Naive thymus-derived CD4-positive, alpha-beta T cell (primary cell): ENCODE measurements at places on chromosomes 1 and 21. TPM values are rescaled to one million over a fixed set of nuclear protein-coding genes. Genes with fewer than 3 reads are reported as not detected.

- H3K27ac ChIP-seq = no peak overlapping the region
- H3K4me3 ChIP-seq = no peak overlapping the region
- H3K27me3 ChIP-seq = no peaks in the 10 kb centered on the region
- no peaks in the 10 kb centered on the region for H3K4me1 ChIP-seq
- DNase-seq = no peak
Measured at GRCh38 chr1:226492426-226493137, 56.0 kb upstream of the STUM start.

- no peak overlapping the region for H3K27ac ChIP-seq
- no peaks in the 10 kb centered on the region for H3K4me1 ChIP-seq
- H3K36me3 ChIP-seq = no peaks in the 10 kb centered on the region
Measured at GRCh38 chr1:65894738-65895605, 102.3 kb downstream of the PDE4B start.

The TTC22 gene
- total RNA-seq = 16.4 TPM

DNA sequence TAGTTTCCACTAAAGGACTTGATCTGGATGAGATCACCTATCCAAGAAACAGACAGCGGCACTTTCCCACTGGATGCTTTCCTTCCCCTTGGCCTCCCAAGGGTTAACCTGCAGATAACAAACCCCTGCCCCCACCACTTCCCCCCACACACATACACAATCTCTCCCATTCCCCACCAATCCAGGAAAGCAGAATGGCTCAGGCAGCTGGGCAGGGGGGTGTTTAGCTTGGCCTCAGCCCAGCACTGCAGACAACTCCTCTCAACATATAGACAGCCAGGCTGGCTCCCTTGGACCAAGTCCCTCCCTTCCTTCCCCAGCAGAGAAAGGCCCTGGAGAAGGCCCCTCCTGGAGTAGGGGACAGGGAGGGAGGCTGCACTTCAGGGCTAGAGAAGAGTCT is 24.6 kb downstream of the PLEKHA6 start:
- DNase-seq = no peak
- H3K27me3 ChIP-seq = no peaks in the 10 kb centered on the region
- H3K4me1 ChIP-seq = no peaks in the 10 kb centered on the region
- H3K27ac ChIP-seq = no peak overlapping the region
